ENCODE measurements at places on chromosomes 1 and 21.

DNA sequence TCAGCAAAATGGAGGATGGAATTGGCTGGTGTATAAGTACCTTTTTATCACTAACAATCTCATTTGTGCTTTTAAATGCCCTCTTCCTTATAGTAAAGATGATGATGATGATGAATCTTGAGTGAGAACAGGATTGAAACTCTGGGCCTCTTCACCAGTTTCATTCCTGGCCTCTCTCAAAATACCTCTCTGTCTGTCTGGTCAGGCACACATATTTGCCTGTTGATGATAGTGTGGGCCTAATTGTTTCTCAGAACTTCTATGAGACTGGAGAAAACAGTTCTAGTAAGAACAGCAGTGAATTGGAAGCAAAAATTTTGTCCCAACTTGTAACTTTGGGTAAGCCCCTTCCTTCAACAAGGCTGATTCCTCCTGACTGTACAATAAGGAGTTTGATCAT is 94.4 kb upstream of the RGS4 start:
- DNase-seq: no peak

DNA sequence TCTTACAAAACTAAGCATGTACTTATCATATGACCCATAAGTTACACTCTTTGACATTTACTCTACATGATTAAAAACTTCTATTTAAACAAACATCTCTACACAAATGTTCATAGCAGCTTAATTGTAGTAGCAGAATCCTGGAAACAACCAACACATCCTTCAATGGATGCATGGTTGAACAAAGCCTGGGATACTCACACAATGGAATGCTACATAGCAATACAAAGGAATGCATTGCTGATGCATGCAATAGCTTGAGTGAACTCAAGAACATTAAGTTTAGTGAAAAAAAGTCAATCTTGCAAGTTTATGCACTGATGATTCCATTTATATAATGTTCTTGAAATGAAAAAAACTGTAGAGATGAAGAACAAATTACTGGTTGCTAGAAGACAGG is 686.9 kb downstream of the LRRIQ3 start:
- DNase-seq: no peak

- DNase-seq: no peak
Observed at GRCh38 chr21:28455253-28455600, 537.5 kb downstream of the LTN1 start.

- no peak for DNase-seq
Observed at GRCh38 chr1:61198554-61198953, 116.2 kb downstream of the NFIA start.

- peak; percentile 19 for DNase-seq
Observed at GRCh38 chr1:177383715-177384114, 213.0 kb downstream of the BRINP2 start.

DNA sequence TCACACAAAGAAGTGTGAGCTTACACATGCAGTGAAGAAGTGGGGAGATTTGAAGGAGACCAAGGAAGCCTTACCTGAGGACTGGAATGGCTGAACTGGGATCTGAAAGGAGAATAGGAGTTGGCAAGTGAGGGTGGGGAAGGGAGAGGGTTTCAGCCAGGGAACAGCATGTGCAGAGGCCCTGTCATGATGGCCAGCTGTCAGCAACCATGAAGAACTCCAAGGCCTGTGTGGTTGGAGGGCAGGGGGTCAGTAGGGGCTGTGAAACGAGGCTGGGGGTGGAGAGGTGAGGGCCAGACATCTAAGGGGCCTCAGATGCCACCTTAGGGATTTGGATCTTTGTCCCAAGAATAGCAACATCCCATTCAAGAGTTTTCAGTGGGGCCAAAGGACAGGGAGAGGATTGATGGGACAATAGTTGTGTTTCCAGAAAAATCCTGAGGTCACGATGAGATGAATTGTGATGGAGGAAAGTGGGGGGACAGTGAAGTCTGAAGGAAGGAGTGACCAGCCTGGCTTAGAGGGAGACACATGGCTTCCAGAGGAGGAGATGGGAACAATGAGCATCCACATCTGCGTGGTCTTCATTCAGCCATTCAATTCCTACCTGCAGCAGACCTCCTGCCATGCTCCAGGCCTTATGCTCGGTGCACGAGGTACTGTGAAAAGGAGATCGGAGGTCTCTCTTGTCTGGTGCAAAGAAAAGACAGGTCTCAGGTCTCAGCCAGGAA is 187.6 kb downstream of the MATN1 start:
- DNase-seq: no peak

GRCh38 chr1:157145076-157145475 is 6.9 kb upstream of the ETV3 start:
- no peak for DNase-seq

GRCh38 chr1:53148123-53148522 is 5.7 kb upstream of the SLC1A7 start:
- no peak for DNase-seq

- peak; percentile 73 for DNase-seq
Observed at GRCh38 chr1:221725735-221726672, 15.9 kb downstream of the DUSP10 start.

DNA sequence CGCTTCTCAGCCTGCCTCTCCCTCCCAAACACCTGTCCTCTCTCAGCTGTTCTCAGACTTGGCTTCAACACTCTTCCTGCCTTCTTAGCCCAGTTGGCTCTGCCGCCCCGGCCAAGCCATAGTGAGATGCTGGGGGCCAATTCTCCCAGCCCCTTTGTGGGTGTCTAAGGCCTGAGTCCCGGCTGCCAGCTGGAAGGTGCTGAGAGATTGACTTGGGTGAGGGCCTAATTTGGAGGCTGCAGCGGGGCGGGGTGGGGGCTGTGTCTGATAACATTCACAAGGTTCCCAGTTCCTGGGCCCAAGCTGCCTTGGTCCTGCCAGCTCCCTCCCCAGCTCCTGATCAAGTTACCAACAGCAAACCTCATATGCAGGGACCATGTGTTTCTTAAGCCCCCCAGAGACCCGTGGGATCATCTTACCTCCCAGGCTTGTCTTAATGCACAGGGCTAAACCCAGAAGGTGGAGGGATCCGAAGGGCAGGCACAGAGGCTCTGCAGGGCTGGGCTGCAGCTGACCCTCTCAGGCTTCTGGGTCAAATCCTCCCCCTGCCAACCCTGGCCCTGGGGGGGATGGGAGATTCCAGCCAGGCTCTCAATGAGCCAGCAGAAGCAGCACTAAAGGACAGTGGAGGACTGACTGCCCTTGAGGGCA is 9.8 kb downstream of the INKA2 start:
- DNase-seq: no peak

- no peak for DNase-seq
Observed at GRCh38 chr1:9169601-9170137, 40.8 kb upstream of the GPR157 start.

DNA sequence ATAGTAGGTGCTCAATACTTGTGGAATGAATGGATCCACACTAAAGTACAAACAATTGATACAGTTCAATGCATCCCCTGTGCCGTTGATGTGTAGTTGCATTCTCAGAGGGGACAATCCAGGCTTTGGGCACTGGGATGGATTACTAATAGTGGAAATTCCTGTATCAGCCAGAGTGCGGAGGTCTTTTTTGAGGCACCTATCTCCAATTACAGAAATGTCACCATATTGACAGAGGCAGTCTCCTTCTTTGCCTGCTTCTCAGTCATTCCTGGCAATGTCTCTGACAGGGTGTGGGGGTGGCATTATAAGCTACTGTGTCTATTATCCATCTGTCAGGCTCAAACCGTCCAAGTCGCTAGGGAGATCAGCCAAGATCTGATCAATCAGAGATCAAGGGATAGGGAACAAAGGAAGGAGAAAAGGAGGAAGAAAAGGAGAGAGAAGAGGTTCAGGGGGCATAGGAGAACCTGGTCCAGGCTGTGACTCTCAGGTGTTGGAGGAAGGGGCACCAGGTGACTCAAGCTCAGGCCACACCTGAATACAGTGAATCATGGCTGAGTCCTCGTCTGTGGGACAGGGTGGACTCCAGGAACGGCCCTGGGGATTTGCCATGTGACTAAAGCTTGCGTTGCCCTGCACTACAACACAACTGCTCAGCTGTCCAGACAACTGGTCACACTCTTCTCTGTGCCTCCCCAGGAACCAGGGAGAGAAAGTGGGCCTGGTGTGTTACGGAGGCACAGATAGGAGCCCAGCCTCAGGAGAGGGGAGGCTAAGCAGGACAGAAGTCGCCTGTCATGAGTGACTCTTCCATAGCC is 3.4 kb upstream of the LAMB3 start:
- no peak for DNase-seq

- DNase-seq: no peak
Observed at GRCh38 chr1:165853528-165854075, 26.2 kb downstream of the UCK2 start.

DNA sequence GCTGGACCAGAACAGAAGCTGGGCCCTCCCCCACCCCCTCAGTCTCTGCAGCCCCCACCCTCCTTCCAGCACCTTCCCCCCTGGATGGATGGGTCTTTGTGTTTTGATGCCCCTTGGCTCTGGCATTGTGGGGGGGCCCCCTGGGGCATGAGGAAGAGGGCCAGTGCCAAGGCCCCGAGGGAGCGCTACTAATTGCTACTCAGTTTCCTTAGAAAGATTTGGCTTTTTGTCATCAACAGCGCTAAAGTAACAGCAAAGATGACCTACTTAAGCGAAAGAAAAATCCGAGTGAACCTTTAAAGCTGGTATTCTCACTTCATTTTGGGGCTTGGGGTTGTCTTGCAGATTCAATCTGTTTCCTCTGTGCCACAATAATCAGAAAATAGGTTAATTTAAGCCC is 63.5 kb downstream of the SKI start:
- no peak for DNase-seq

- DNase-seq: no peak
Observed at GRCh38 chr1:242405947-242406346, 118.5 kb downstream of the PLD5 start.

- DNase-seq: peak; percentile 57
Observed at GRCh38 chr1:15515022-15515663, 8.9 kb downstream of the CASP9 start.

GRCh38 chr1:52141513-52142219 is at the start of gene ZFYVE9:
ZFYVE9 (plus strand) TSS chr1:52142089; CDS start chr1:52233207, 91,118 bp downstream.
- peak; percentile 62 for DNase-seq

DNA sequence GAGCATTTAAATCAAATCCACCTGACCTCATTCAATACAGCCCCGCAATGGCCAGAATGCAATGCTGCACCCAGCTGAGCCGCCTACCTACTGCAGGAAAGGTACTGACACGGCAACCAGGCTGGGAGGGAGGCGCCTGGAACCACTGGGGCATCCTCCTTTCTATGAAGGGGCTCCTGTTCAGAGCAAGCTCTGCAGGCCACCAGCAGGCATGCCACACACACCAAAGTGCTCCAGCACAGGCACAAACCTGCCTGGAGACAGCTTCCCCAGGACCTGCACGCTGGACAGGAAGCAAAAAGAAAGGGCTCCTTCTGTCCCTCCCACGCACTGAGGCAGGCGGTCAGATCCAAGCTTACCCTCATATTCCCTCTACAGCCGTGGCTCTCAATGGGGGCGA is 21.2 kb downstream of the CTNNBIP1 start:
- DNase-seq: no peak

DNA sequence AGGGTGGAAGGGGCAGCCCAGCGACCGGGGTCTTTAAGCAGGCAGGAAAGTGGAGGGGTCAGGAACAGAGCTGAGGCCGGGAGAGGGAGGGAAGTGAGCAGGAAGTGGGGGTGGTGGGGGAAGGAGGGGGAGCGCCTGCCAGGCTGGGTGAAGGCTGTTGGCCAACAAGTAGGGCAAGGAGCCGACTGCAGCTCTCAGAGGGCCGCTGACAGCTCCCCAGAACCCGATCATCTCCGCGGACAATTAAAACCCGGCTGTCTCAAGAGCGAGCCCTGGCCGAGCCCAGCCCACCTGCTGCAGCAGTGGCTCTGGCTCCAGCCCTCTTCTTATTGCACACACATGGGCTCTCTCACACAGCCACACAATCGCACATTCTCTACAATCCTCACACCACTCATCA is 51.6 kb downstream of the GRIK3 start:
- DNase-seq: no peak

GRCh38 chr1:116001739-116002487 is 25.6 kb downstream of the SLC22A15 start:
- DNase-seq: no peak

- DNase-seq: no peak
Observed at GRCh38 chr1:12475101-12475500, 142.9 kb downstream of the DHRS3 start.

GRCh38 chr1:159799446-159799985 is 2.6 kb upstream of the FCRL6 start:
- no peak for DNase-seq

GRCh38 chr1:8127171-8127641 is 101.1 kb upstream of the ERRFI1 start:
- DNase-seq: no peak

- no peak for DNase-seq
Observed at GRCh38 chr1:216186816-216187215, 236.4 kb downstream of the USH2A start.

GRCh38 chr1:3504151-3504821 is 49.8 kb downstream of the ARHGEF16 start:
- no peak for DNase-seq

- DNase-seq: no peak
Observed at GRCh38 chr1:66397192-66397591, 136.8 kb upstream of the SGIP1 start.

GRCh38 chr1:51976846-51977602 is 13.5 kb downstream of the RAB3B start:
- DNase-seq: no peak

DNA sequence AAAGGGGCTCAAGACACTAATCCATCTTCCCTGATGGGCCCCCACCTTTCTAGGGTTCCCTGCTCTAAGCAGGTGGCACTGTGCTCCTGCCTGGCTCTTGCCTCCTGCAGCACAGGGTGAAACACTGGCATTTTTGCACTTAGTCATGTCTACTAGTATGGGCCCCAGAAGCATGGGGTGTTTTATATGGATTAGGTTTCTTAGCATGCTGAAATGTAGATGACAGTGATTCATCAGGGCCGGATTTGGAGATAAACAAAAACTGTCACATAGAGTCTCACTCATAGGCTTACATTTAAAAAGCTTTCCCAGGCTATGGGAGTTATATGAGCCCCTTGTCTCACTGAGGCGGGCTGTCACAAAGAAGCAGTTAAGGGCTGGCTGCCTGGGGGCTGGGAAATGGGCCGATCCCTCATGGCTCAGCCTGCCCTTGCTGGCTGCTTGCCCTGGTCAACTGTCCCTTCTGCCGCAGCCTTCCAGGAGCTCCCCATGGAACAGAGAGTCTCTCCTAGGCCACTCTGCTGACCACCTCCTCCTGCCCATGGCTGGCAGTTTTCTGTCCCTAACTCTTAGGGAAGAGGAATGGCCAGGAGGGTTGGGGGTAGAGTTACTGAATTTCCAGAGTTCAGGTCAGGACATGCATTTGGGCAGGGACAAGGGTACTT is 6.5 kb downstream of the GALNT2 start:
- DNase-seq: no peak
